Chondrocyte (in vitro differentiated cells): ENCODE measurements at places on chromosomes 3 and 15. TPM values are rescaled to one million over a fixed set of nuclear protein-coding genes. Genes with fewer than 3 reads are reported as not detected.

- DNase-seq, result no peak
Observed at GRCh38 chr3:115660646-115661337, 37.5 kb downstream of the GAP43 start.

CFAP100 gene
- total RNA-seq, result not detected in 3 replicates

- DNase-seq, result no peak
Observed at GRCh38 chr15:87632364-87632763, 624.2 kb downstream of the NTRK3 start.

LNP1 gene
- 1.0 to 2.2 TPM (median 1.5 TPM) in 3 replicates for total RNA-seq

AADACL2 gene
- total RNA-seq, result not detected in 3 replicates
